Activated naive CD8-positive, alpha-beta T cell treated with anti-CD3 and anti-CD28 coated beads, Interleukin-2, amount 10 ng/mL, durations not matched to agents 7 days and 5 days (primary cell): ENCODE measurements at places on chromosomes 1 and 21. TPM values are rescaled to one million over a fixed set of nuclear protein-coding genes. Genes with fewer than 3 reads are reported as not detected.

Gene PALMD
- total RNA-seq: not detected

Gene BCAR3
- total RNA-seq: 0.91 TPM

Gene BRINP2
- not detected for total RNA-seq

Gene C1orf74
- 2.8 TPM for total RNA-seq

Gene MYBPH
- not detected for total RNA-seq

Gene GJB3
- not detected for total RNA-seq

Gene GOLT1A
- not detected for total RNA-seq

Gene HIVEP3
- 10.7 TPM for total RNA-seq

GRCh38 chr1:17966341-17966740 is 141.3 kb upstream of the IGSF21 start:
- no peak overlapping the region for H3K27ac ChIP-seq
- H3K4me3 ChIP-seq: no peak overlapping the region
- H3K4me1 ChIP-seq: no peaks in the 10 kb centered on the region
- DNase-seq: no peak
- H3K36me3 ChIP-seq: no peaks in the 10 kb centered on the region

GRCh38 chr1:27536767-27537166 is 46.8 kb upstream of the WASF2 start:
- no peak for DNase-seq
- no peak overlapping the region for H3K27ac ChIP-seq
- H3K4me3 ChIP-seq: no peak overlapping the region
- H3K27me3 ChIP-seq: no peaks in the 10 kb centered on the region
- H3K4me1 ChIP-seq: peaks cover 16% of the 10 kb centered on the region

DNA sequence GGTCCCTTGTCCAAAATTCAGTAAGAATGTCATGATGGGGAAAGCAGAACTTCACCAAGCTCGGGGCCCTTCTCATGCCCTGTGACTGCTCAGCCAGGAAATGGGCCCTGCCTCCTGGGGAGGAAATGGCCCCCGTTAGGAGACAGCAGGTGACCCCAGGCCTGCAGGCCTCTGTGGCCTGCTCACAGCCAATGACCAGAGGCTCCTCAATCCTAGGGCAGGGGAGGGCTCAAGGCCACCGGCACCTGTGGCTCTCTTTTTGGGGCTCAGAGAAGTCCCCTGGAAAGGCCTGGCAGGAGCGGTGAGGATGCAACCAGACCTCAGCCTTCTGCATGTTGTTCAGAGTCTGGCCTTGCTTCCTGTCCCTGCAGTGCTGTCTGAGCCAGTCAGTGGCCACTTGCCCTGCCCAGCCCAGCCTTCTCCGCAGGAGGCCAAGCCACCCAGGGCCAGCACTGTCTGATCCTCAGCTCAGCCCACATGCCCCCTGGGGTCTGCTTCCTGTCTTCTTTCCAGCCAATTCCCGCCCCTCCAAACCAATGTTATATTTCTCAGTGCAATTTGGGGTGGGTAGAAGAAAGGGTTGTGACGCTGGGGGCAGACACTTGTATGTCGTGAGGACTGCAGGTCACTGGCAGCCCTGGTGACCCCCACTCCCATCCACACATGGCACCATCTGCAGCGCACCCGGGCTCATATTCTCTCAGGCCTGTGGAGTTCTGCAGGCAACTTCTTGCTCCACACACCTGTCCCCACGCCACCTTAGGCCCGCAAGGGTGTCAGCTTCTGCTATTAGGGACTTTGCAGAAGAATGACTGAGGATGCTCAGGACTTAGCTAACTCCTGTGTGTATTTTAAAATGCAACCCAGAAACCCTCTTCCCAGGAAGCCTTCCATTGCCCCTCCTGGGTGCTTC is 83.6 kb downstream of the ITPKB start:
- H3K27me3 ChIP-seq: no peaks in the 10 kb centered on the region
- H3K4me3 ChIP-seq: peak overlapping the region; percentile 85
- peaks cover 71% of the 10 kb centered on the region for H3K4me1 ChIP-seq
- peak overlapping the region; percentile 95 for H3K27ac ChIP-seq

GRCh38 chr1:92679980-92680379 is 104.9 kb downstream of the EVI5 start:
- peaks cover 2% of the 10 kb centered on the region for H3K36me3 ChIP-seq
- H3K27ac ChIP-seq: no peak overlapping the region
- H3K27me3 ChIP-seq: peaks cover 31% of the 10 kb centered on the region
- no peaks in the 10 kb centered on the region for H3K4me1 ChIP-seq
- DNase-seq: no peak

GRCh38 chr1:39623053-39623452 is 16.4 kb downstream of the HEYL start:
- H3K36me3 ChIP-seq: no peaks in the 10 kb centered on the region
- no peaks in the 10 kb centered on the region for H3K4me1 ChIP-seq
- H3K4me3 ChIP-seq: no peak overlapping the region
- DNase-seq: no peak
- H3K27ac ChIP-seq: no peak overlapping the region

GRCh38 chr1:55088413-55088812 is 49.1 kb downstream of the PCSK9 start:
- DNase-seq: no peak
- H3K27me3 ChIP-seq: no peaks in the 10 kb centered on the region
- H3K4me3 ChIP-seq: peak overlapping the region; percentile 32
- H3K27ac ChIP-seq: peak overlapping the region; percentile 77

DNA sequence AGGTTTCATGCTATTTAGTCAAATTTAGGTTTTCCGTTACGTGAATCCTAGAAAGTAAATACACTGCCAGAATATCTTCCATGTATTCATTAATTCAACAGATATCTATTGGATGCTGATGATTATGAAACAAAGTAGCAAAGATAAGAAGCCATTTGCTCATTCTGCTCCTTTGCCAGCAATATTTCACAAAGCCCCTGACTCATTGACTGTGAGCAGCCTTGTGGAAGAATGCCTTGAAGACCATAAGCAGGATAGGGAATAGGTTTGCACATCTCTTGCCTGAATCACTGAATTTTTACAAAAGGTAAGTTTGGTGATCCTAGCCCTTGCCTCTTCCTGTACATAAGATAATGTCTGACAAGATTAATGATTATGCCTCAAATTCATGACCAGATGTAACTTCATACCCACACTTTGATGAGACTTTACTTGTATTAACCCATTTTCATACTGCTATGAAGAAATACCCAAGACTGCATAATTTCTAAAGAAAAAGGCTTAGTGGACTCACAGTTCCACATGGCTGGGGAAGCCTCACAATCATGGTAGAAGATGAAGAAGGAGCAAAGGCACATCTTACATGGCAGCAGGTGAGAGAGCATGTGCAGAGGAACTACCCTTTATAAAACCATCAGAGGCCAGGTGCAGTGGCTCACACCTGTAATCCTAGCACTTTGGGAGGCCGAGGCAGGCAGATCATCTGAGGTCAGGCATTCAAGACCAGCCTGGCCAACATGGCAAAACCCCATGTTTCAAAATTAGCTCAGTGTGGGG is 1.6 kb upstream of the PIGK start:
- H3K4me3 ChIP-seq: peak overlapping the region; percentile 12
- no peak overlapping the region for H3K27ac ChIP-seq
- DNase-seq: no peak
- peaks cover 20% of the 10 kb centered on the region for H3K4me1 ChIP-seq
- no peaks in the 10 kb centered on the region for H3K27me3 ChIP-seq
- H3K36me3 ChIP-seq: peaks cover 15% of the 10 kb centered on the region

GRCh38 chr21:37459575-37459974 is 93.0 kb downstream of the DYRK1A start:
- H3K27me3 ChIP-seq: no peaks in the 10 kb centered on the region
- H3K27ac ChIP-seq: no peak overlapping the region
- DNase-seq: no peak
- peaks cover 16% of the 10 kb centered on the region for H3K36me3 ChIP-seq
- H3K4me3 ChIP-seq: no peak overlapping the region

DNA sequence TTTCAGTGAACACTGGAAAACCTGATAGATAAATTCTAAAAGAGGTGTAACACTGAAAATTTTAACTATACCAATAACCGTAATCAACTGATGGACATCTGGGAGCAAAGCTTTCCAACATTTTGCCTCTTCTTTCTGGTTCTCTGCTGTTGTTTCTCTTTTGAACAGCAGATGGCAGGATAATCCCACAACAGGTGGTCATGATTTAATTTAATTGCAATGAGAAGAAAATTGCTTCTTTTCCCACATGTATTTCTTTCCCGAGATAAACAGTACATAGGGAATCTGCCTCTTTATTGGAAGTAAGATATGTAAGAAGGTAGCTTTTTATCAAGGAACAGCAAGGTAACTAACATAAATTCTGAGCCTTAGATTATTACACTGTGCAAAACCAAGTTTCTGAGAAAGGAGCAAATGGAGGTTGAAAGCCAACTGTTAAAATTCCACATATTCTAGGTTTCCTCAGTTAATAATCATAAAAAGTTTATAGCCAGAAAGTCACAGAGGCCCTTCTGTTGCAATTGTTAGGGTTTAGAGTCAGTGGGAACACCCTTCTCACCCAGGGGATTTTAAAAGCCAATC is 72.9 kb downstream of the RPS6KA1 start:
- no peak for DNase-seq
- H3K4me1 ChIP-seq: peaks cover 11% of the 10 kb centered on the region

- peak; percentile 56 for DNase-seq
- no peak overlapping the region for H3K4me3 ChIP-seq
- peaks cover 5% of the 10 kb centered on the region for H3K27me3 ChIP-seq
- no peak overlapping the region for H3K27ac ChIP-seq
- peaks cover 2% of the 10 kb centered on the region for H3K36me3 ChIP-seq
- H3K4me1 ChIP-seq: peaks cover 11% of the 10 kb centered on the region
Measured at GRCh38 chr1:182599339-182599738, 4.8 kb downstream of the RGS16 start.
